CD4-positive, alpha-beta T cell treated with Interleukin-2 at 100 ng/mL for 4 hours (primary cell): ENCODE measurements at places on chromosomes 11 and 22.

- DNase-seq: no peak
Observed at GRCh38 chr11:1508986-1509385, 22.4 kb upstream of the MOB2 start.

GRCh38 chr22:48857202-48857805 lies 970.4 kb downstream of the BRD1 start:
- no peak for DNase-seq

DNA sequence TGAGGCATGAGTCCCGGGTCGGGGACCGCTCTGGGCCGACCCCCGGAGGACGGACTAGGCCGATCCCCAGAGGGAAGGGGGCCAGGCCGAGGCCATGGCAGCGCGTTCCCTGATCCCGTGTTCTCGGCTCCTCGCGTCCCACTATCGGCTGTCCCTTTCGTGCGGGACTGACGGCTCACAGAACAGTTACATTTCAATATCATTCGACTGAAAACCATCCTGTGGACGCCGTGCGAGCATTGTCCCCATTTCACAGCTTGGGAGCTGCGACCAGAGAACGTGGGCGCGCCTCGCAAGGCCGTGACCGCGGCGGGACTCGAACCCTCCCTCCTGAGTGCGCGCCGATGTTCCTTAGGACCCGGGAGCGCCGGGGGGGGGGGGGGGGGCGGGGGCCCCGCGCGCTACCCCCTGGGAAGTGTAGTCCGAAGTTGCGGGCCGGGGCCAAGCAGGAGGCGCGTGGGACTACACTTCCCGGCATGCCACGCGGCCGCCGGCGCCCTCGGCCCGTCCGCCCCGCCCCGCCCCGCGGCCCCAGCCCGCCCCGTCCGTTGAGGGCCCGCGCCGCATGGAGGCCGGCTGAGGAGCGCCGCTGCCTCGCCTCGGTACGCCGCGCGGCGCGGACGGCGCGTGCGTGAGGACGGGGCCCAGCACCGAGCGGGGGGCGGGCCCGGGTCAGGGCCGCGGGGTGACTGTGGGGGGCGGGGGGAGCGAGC lies at the start of gene TRABD:
Gene TRABD, plus strand, starts transcription at position 539 of the 713 bp plus-strand sequence. CDS start 7,148 bp downstream, outside the sequence.
- peak; percentile 89 for DNase-seq

DNA sequence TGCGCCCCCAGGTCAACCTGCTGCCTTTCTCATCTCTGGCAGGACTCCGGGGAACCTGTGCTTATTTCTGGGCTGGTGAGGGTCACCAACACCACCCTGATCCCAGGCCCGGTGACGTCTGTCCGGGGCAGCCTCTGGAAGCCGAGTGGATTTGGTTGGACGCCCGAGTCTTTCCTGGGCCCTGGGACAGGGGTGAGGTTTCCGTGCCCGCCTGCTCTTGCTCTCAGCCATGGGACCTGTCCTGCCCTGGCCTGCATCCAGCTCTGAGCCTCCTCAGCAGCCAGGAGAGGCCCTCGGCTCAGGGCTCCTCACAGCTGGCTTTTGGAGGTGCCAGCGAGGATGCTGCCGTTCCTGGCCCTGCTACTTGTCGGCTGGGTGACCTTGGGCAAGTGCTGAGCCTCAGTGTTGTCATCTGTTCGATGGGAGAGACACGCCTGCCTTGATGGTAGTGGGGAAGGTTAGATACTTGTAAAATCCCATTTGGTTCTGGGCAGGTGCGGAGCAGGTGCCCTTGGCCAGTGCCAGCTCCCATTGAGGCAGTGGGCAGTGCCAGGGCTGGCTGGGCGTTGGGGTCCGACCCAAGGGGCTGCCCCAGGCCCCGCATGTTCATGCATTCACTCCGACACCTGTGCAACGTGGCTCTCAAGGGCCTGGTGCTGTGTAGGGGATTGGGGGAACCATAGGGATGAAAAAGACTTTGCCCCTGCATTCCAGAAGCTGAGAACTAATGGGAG lies 58.9 kb upstream of the THY1 start:
- no peak for DNase-seq

GRCh38 chr22:44094751-44095302 lies 70.7 kb downstream of the PARVB start:
- no peak for DNase-seq

GRCh38 chr22:45459235-45459634 lies 43.4 kb upstream of the FBLN1 start:
- DNase-seq: no peak

DNA sequence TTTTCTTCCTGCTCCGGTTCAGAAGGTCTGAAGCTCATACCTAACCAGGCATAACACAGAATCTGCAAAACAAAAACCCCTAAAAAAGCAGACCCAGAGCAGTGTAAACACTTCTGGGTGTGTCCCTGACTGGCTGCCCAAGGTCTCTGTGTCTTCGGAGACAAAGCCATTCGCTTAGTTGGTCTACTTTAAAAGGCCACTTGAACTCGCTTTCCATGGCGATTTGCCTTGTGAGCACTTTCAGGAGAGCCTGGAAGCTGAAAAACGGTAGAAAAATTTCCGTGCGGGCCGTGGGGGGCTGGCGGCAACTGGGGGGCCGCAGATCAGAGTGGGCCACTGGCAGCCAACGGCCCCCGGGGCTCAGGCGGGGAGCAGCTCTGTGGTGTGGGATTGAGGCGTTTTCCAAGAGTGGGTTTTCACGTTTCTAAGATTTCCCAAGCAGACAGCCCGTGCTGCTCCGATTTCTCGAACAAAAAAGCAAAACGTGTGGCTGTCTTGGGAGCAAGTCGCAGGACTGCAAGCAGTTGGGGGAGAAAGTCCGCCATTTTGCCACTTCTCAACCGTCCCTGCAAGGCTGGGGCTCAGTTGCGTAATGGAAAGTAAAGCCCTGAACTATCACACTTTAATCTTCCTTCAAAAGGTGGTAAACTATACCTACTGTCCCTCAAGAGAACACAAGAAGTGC lies 661 bp upstream of the MALAT1 start:
- DNase-seq: peak; percentile 71

- no peak for DNase-seq
Observed at GRCh38 chr11:94694309-94695060, 73.7 kb upstream of the AMOTL1 start.

DNA sequence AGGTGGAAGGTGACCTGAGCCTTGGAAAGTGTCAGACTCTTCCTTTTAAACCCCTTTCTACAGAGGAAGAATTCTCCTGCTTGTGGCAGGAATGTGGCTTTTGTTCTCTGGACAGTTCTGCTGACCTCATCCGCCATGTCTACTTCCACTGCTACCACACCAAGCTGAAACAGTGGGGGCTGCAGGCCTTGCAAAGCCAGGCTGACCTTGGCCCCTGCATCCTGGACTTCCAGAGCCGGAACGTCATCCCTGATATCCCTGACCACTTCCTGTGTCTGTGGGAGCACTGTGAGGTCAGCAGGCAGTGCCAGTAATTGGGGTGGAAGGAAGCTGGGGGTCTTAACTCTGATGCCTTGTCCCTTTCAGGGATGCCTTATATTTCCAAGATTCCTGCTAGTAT lies 9.3 kb downstream of the HINFP start:
- DNase-seq: no peak

GRCh38 chr11:94031625-94032024 lies 10.5 kb downstream of the HEPHL1 start:
- DNase-seq: no peak

DNA sequence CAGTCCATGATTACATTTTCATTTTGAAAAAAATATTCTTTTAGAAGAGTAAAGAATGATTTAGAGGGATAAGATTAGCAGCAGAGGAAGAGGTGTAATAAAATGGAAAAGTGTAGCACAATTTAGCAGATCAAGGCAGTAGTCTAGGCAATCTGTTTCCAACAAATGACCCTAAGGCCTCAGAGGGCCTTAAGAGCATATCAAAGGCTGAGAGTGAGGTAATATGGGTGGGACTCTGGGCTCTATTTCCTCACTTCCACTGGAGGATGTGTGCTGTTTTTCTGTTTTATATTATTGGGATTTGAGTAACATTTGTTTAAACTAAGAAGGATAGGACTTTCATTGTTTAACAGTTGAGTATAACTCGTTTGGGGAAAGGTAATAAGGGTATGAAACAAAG lies 28.8 kb downstream of the CCDC81 start:
- DNase-seq: no peak

- no peak for DNase-seq
Observed at GRCh38 chr22:36901411-36902142, 11.9 kb upstream of the CSF2RB start.

DNA sequence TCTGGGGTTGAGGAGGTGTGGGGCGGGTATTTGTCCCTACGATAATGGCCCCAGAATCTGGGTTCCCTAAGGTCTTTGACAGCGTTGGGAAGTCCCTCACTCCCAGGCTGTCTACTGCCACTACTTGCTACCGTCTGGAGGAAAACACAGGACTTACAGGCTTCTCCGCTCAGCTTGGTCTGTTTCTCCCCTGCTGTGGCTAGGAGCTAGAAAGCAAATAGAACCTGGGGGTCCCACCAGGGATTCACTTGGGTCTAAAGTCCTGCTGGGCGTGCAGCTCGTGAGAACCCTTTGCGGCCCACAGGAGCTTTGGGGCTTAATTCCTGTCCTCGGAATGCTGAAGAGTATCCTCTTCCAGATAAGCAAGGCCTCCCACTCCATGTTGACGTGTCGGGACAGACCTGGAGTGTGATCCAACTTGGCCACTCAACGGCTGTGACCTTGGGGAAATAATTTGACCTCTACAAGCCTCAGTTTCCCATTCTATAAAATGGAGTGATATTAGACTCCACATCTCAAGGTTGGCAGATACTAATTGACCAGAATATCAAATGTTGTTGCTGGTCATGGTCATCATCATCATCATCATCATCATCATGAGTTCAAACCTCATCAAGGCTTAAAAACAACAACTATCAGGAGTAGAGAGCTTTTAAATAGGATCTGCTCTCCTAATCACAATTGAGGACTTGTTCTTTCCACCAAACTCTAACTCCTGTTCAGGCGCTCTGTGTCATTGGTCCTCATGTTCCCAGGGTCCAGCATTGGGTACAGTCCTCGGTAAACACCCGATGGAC lies 1.7 kb upstream of the MYBPC3 start:
- DNase-seq: no peak

DNA sequence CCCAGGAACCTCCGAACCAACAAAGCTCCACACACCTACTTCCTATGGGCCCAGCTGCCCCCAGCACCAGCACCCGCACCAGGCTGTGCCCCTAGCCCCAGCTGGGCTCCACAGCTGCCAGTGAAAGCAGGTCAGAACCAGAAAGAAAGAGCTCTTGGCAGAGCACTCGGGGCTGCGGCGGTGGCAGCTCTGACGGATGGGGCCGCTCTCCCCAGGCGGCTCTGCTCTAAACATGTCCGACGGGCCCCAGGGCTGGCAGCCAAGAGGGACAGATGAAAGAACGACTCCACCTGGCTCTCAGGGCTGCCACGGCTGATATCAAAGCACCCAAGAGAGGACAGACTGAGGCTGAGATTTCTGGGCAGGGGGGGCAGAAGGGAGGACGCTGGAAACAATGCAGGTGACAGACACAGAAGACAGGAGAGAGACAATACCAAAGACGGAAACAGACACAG lies 25.7 kb downstream of the LRFN4 start:
- DNase-seq: no peak

DNA sequence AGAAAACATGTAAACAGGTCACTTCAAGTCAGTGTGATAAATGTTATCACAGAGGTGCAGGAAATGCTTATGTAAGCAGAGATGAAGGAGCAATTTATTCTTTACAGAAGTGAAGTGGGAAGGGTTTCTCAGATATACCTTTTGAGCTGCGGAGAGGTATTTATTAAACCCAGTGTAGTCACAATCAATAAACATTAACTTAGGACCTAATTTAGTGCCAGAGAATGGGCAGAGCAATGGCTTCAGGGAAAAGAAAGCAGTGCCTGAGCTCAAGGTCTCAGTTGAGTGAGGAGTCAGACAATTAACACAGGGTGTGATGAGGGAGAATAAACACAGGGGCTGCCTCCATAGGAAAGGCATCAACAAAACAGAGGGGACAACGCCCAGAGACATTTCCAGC lies 1.9 kb downstream of the MS4A5 start:
- DNase-seq: no peak
